ENCODE measurements at places on chromosomes 6 and 20.

DNA sequence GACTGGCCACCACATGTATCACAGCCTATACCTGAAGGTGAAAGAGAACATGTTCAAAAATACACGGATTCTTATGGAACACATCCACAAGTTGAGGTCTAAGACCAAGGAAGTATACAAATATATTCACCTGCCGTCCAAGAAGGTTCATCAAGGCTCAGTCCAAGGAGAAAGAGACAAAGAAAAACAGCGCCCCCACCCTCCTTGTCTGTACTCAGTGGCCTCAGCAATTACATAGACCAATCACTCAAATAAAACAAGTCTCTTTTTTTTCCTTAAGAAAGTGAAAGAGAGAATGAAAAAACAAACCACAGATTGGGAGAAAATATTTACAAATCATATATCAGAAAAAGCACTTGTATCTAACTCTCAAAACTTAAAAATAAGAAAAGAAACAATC is 19.5 kb downstream of the CPXM1 start:
- DNase-seq: no peak

GRCh38 chr6:41731561-41732086 is 3.8 kb downstream of the TFEB start:
- DNase-seq: no peak

- no peak for DNase-seq
Observed at GRCh38 chr20:37502654-37503053, 18.4 kb upstream of the NNAT start.

- DNase-seq: peak; percentile 67
Observed at GRCh38 chr6:14478381-14479225, 361.0 kb downstream of the CD83 start.

DNA sequence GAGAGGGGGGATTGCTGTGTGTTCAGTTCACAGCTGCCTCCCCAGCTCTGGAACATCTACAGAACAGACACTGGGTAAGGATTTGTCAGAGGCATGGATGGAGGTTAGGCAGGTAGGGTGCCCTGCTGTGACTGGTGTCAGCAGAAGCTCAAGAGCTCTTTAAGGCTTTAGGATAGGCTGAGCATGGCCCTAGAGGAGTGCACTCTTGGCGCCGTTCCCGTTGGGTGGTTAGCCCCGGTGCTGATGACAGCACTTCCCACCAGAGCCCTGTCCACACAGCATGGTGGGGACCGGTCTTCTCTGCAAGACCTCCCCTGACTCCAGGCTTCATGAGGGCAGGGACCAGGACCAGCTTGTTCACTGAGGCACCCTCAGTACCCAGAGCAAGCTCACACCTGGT is 262.0 kb downstream of the BMP7 start:
- DNase-seq: no peak

- no peak for DNase-seq
Observed at GRCh38 chr6:45657226-45657625, 279.5 kb upstream of the SUPT3H start.

DNA sequence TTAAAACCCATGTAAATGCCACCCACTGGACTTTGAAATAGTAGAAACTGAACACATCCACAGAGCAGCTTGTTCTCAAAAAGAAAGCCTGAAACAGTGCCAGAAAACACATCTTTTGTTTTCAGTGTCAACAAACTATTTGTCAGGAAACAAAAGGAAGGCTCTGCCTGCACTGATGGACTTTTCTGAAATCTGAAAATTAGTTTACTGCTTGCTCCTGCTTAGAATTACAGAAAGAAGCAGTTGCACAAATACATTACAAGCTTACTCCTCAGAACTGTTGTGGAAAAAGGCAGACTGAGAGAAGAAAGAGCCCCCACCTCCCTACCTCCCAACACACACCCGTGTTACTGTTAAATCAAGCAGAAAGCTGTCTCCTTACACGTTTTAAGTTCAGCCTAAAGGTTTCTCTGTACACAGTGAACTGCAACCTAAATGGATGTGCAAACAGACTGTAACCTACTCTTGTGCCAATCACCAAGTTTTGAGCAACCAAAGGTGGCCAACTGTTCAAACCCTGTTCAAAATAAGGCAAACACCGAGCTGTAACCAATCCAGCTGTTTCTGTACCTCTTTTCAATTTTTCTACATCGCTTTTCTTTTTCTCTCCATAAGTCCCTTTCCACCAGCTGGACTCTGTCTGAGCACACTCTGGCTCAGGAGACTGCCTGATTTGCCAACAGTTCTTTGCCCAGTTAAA is 43.7 kb downstream of the FRK start:
- DNase-seq: no peak

DNA sequence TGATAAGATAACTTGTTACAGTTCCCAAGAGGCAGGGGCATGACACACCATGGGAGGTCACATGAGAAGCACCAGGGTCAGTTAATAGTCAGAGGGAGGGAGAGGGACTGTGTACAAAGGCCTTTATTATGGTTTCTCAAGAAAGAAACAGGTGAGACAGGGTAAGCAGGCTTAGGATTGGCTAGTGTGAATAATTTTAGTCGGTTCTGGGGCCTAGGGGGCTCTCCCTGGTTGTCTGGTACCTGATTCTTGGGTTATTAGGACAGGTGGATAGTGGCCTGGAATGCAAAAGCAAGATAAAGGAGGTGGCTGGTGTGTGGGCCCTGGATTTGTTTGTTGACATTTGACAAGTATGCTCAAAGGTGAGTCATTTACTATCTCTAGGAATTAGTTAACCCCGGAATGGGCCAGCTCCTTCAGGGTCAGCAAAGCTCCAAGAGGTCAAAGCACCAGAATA is 49.4 kb upstream of the MCUR1 start:
- DNase-seq: no peak

DNA sequence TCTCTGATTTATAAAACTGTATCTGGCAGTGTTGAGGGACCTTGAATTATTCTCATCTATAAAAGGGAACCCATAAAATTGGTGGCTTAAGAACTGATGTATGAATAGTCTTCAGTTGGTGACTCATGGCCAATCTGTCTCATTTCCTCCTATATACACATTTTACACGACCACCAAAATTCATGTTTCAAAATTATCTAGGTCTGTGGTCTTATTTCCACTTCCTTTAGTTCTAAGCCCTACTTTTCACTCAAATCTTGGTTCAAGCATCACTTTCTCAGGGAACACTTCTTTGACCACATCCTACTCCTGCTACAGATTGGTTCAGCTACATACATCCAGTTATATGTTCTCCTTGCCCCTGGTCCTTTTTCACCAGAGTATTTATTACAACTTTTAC is 18.6 kb upstream of the ENPP1 start:
- DNase-seq: peak; percentile 59

DNA sequence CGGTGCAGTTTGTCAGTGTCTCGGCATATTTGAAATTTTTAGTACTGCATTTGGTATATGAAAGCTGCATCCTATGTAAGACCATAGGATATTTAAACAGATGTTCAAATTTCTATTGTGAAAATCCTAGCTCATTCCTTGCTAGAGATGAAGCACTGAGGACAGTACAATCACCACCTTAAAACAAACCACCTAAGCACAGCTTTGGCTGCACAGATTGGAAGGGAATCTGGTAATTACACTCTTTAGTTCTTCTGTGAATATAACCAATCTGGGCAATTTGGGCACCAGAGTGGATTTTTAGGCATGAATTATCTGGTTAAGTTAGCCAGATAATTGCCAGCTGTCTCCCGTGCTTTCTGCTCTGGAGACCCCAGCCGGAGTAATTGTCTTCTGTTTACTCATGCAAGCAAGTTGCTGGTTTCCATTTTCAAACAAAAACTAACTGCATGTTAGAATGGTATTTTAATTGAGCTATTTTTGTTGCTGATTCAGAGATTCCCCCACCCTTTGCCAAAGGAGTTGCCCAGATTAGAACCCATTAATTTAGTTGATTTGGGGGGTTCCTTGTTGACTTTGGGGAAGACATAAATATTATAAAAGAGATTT is 36.9 kb downstream of the E2F3 start:
- DNase-seq: no peak

GRCh38 chr6:53679446-53679933 is 13.9 kb upstream of the KLHL31 start:
- DNase-seq: peak; percentile 49
